ENCODE measurements at places on chromosomes 1 and 21.
A peak's percentile ranks its signal among the peaks of the same experiment; 100 is the strongest.

GRCh38 chr1:170562646-170563338, 30.8 kb downstream of the GORAB start:
- DNase-seq: no peak

- no peak for DNase-seq
Observed at GRCh38 chr1:3743826-3744225, 8.4 kb upstream of the CCDC27 start.

DNA sequence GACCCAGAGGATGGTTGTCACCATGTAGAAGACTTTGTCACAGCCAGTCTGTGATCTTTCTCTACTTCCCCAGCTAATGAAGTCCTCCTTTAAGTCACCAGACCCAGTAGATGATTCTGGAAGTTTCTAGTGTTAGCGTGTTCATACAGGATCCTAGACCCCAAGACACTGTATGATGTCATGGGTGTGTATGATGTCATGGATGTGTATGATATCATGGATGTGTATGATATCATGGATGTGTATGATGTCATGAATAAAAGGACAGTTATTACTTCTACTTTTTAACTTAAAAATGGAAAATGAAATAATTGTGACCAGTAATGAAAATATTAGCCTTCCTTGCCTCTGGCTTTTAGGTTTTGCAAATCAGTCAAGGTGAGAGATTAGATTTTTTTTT, 260.0 kb downstream of the FMN2 start:
- no peak for DNase-seq

DNA sequence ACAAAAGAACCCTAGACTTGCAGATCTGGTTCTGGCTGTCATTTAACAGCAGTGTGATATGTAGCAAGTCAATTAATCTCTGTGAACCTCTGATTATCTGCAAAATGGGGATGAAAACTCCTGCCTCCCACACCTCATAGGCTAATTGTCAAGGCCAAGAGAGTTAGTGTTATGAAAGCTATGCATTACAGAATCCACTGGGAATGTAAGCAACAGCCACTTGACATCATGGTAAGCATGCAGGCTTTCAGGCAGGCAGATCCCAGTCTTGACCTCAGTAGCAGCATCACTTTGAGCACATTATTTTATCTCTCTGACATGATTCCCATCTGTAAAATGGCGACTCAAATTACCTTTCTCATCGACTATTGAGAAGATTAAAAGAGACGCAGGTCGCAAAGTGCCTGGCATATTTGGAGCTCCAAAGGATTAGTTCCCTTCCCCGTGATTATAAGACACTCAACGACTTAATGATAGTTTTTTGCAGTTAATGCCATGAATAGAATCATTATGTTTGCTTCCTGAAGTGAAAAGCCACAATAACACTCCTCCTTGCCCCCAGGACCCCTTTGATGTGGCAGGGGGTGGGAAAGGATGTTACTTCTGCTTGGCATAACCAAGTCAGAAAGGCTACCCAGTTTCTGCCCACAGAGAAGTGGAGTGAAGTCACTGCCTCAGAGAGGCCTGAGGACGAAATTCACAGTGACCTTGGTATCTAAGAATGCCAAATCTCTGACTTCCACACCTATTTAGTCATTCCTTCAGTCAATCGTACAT, 273.0 kb upstream of the NFIA start:
- no peak for DNase-seq

DNA sequence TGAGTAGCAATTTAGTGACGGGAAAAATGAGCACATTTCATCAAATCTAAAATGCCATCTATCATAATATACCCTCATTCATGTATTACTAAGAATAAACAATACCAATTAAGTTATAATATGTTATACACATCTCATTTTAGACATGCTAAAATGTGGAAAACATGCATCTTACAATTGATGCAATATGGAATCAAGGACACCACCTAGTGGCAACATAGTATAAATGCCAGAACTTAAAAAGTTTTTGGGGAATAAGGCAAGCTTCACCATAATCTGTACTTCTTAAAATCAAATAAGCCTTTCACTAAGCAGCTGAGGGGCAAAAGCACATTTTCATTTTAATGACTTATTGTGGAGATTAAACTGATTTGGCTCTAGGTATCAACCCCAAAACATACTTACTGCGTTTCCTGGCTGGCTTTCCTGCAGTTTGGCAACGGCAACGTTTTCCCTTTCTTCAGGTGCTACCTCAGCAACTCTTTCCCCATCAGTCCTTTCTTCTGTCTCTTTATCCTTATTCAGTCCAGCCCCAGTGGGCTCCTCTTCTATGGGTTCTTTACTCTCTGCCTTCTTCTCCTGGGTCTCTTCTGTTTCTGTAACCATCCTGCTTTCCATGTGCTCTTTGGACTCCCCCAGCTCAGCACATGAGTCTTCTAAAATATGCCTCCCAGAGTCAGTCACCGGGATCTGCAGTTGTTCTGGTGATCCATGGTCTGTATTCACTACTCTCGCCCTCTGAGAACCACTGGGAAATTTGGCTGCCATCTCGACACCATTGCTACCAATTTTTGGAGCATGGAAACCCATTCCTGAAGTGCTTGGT, 11.4 kb downstream of the SDE2 start:
- no peak for DNase-seq

GRCh38 chr1:17061892-17062291, 8.1 kb upstream of the SDHB start:
- no peak for DNase-seq

GRCh38 chr1:42422737-42423136, 33.1 kb downstream of the ZMYND12 start:
- no peak for DNase-seq

DNA sequence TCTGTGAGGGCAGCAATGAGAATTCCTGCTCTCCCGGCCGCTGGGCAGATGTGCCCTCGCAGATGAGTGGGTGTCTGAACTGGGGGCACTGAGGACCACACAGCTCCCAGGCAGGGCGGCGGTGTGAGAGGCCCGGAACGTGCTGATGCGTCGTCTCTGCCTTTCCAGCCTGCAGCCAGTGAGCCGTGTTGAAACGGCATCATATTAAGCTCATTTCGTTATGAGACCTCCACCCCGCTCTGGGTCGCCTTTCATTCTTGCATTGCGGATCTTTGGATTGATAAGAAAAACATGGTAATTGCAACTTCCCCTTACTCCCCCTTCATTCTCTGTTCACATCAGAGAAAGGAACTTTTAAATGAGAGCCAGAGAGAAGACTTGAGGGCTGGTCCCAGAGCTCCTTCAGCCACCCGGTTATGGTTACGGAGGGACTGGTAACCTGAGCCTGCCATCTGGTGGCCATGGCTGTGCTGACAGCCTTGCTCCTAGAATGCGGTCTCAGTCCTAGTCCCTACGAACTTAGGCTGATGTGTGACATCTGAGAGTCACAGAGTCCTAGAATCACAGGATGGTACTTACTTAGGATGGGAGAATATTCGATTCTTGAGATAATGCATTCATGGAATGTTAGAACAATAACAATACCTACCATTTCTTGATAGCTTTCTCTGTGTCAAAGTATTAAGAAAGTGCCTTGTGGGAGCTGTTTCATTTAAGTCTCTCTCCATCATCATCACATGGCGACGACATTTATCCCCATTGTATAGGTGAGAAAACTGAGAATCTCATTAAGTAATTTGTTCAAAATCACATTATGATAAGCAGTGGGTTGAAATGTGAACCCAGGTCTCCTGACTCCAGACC, 271.0 kb downstream of the TRABD2B start:
- peak; percentile 41 for DNase-seq

- DNase-seq: no peak
Observed at GRCh38 chr1:116529199-116529631, 41.6 kb downstream of the CD58 start.

DNA sequence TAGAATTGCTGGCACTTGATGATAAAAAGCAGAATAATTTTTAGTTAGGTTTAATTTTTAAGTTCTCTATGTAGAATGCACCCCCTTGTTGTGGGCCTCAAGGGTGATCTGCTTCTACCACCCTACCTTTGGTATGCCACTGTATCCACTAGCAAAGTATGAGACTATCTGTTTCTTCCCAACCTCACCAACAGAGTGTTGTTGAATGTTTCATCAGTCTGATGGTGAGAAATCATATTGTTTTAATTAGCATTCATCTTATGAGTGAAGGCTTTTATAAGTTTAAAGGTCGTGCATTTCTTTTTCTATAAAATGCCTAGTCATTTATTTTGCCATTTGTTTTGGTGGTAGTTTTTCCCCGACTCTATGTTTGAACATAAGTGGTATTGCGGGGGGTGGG, 141.0 kb downstream of the MAGI3 start:
- DNase-seq: no peak

DNA sequence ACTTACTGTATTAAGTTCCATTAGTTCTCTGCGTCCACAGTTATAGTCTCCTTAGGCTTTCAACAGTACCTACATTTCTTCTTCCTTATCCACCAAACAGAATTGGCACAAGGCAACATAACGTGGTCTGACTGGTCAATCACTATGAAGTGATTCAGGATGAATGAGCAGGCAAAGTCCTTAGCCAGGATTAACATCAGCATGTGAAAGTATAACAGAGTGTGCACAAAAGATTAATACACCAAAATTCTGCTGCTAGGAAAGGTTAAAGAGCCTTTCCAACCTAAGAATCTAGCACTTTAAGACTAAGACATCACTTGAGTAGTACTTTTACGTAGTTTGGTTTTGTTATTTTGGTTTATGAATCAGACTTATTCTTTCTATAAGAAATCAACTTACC, 15.8 kb downstream of the DEPDC1 start:
- no peak for DNase-seq

DNA sequence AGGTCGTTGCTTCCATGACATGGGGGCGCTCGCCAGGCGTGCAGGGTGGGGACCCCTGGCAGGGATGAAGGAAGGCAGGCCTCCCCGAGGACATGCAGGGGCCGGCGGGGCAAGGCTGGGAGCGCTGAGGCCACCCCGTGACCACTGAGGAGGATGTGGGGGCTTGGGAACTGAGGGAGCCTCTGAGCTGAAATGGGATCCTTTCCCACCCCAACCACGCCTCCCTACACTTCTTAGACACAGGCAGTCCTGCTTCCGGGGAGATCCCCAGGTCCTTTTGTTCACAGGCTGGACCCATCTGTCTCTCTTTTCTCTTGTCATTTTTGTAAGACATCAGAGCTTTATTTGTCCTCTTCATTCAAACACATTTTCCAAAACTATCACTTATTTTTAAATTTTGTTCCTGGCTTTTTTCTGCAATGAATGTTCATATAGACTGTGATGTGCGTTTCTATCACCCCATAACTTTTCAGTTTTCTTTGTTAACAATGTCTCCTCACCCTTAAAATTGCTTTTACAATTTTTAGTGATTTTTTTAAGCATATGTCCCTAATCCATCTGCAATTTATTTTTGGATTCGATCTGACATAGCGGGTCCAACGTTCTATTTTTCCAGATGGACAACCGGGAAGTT, 156.7 kb upstream of the BACE2 start:
- no peak for DNase-seq

GRCh38 chr1:5324883-5325282, 667.3 kb downstream of the NPHP4 start:
- DNase-seq: no peak

GRCh38 chr1:58454385-58454784, 92.1 kb downstream of the OMA1 start:
- DNase-seq: no peak

- DNase-seq: no peak
Observed at GRCh38 chr1:223500560-223501425, 107.6 kb downstream of the CCDC185 start.

All from stimulated activated CD8-positive, alpha-beta memory T cell treated with anti-CD3 and anti-CD28 coated beads, Interleukin-7, amount 100 ng/mL, for 1 hour (primary cell).